ELR (cell line): ENCODE measurements at places on chromosomes 6 and 20.

DNA sequence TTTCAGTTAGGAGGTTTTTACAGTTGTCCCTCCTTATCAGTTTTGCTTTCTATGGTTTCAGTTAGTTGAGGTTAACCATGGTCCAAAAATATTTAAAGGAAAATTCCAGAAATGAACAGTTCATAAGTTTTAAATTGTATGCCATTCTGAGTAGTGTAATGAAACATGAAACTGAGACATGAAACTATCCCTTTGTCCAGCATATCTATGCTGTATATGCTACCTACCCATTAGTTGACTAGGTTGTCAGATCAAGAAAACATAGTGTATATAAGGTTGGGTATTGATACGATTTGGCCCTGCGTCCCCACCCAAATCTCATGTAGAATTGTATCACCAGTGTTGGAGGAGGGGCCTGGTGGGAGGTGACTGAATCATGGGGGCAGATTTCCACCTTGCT is 39.1 kb downstream of the VGLL2 start:
- no peak for DNase-seq

DNA sequence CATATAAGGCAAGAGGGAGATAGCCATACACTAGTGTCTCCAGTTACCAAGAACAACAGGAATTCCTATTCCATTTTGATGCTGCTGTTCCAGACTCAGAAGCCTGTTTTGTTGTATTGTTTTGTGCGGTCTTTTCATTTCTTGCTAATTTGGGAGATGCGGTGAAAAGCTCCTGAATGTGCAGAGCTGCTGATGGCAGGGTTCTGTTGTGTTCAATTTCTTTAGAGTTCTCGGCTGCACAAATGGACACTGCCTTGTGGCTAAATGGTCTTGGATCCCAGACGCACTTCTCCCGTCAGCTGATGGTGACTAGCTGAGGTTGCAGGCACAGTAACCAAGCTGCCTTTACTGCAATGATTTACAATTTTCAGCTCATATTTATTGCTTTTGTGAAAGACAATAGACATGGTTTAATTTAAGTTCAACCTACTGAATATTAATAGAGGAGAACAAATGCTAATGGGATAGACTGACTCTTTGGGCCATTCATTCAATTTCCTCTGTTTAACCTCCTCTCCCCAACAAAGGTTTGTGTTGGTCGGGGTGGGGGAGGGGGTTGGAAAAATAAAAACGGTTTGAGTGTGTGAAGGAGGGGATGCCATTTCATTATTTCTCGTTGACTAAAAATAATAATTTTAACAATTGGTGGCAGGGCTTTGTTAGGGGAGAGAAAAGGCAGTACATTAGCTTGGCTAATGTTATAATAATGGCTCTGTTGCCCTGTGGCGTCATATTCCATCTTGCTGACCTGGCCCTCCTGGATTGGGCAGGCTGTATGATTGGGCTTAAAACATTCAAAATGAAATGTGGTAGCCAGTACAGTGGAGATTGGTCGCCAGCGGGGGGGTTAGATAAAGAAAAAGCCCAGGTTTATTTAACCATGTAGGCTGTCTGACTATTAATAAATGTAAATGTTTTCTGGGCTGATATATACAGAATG is 159.5 kb downstream of the JARID2 start:
- DNase-seq = no peak

- DNase-seq = peak; percentile 17
Observed at GRCh38 chr6:13813026-13813425, 1.3 kb downstream of the MCUR1 start.

DNA sequence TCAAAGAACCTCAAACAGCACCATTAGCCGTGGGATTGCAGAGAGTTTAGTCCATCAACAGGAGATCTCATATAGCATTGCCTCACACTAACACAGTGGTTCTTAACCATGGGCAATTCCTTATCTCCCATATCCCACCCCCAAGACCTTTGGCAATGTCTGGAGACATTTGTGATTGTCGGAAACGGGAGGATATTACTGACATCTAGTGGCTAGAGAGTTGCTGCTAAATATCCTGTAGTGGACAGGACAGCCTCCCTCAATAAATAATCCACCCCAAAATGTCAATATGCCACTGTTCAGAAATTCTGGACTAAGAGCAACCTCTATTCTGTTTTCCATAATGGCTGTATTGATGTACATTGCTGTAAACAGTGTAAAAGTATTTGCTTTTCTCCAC is 210.1 kb upstream of the CCN2 start:
- peak; percentile 72 for DNase-seq

- no peak for DNase-seq
Observed at GRCh38 chr6:21135484-21136013, 458.0 kb upstream of the SOX4 start.

- DNase-seq = peak; percentile 9
Observed at GRCh38 chr6:51398064-51398705, 579.5 kb downstream of the TFAP2B start.

DNA sequence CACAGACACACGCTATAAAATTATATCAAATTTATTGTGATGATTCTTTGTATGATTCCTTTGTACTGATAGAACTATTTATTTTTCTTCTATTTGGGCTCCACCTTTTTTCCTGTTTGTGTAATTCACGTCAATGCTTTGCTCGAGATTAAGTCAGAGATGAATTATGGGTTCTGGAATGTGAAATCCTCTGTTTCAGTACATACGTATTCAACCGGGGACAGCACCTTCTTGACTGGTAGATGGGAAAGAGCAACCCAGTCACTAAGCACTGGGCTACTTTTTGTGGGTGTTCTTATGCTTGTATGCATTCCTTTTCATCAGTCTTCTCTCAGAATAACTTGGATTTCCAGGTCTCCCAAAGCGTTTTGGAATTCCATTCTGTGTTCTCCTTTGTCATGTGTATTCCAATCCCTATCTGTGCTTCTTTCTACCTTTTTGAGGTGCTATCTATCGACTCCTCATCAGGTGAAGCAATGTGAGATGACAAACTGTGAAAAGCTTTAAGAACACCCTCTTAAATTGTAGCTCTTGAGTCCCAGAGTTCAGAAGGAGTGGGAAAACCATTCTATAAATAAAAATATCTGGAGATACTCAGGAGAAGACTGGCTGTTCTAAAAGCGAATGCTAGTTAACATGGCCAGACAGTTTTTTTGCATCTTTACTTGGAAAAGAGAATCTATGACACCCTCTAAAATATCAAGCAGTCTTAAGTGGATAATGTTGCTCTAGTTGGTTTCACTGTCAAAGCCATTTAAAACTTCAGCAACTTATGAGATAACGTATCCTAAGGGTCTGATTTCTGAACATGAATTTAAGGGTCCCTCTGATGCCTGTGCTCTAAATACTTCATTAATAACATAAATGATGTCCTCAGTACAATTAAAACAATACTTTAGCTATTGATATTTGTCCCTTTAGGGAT is 197.7 kb upstream of the PREP start:
- peak; percentile 95 for DNase-seq

- DNase-seq = no peak
Observed at GRCh38 chr6:21116736-21117135, 476.8 kb upstream of the SOX4 start.

DNA sequence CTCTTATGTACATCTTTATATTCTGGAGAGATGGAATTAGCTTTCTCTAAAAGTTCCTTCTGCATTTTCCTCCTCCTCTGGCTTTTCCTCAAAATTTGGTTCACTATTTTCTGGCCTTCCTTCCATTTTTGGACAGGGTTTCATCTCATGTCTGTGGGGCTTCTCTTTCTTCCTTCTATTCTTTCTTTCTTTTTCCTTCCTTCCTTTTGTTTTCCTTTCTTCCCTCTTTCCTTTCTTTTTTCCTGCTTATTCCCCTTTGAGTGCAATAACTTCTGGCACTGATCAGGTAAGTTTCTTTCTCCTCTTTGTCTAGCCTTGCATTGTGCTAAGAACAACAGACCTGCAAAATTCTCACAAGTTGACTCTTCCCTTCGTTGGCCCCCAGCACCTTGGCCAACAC is 5.5 kb upstream of the ATRN start:
- no peak for DNase-seq

GRCh38 chr6:84842525-84843166 is 78.2 kb upstream of the TBX18 start:
- no peak for DNase-seq

GRCh38 chr6:11431455-11431937 is 106.1 kb upstream of the TMEM170B start:
- DNase-seq = no peak

DNA sequence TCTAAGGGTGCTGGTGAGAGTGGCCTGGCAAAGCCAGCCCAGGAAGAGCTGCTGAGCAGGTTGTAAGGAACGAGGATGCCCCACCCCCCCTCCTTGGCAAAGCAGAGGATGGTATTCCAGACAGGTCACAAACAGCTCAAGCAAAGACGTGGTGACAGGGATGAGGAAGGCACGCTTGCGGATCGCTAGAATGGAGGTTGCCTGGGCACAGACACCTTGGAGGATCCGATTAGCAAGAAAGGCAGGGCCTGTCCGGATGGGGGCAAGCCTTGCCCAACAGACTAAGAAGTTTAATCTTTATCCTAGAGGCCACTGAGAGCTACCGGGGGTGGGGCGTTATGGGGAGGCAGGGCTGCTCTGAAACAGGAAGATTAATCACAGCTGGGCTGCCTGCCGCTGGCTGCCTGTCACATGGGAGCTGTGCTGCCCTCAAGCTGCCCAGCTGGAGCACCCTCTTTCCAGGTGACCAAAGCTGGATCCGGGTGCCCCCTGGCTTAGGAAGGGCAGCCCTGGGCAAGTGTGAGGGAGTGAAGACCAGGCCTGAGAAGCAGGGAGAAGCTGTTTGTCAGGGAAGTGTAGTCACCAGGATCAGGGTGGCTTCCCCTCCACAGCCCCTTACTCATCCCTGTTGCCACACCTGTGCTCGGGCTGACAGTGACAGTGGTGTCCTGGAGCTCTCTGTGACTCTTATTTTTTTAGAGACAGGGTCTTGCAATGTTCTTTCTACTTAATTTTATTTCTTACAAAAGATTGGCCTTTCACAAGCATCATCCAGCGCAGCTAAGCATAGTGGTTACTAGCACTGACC is 9.1 kb upstream of the MAPK13 start:
- peak; percentile 67 for DNase-seq

DNA sequence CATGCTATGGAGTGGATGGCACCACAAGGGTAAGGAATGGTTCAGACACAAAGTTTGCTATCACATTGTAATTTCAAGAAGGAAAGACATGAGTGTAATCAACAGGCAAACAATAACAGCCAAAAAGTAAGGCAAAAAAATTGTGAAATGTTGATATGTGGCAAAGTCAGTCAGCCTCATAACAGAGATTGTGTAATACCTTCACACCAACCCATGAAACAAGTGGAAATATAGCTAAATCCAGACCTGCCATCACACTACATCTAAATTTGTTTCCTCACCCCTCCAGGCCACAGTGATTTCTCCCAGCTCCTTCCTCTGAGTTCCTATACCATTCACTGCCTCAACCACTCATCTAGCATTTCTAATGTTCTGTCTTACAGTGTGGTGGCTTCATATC is 37.3 kb downstream of the SIM1 start:
- no peak for DNase-seq

DNA sequence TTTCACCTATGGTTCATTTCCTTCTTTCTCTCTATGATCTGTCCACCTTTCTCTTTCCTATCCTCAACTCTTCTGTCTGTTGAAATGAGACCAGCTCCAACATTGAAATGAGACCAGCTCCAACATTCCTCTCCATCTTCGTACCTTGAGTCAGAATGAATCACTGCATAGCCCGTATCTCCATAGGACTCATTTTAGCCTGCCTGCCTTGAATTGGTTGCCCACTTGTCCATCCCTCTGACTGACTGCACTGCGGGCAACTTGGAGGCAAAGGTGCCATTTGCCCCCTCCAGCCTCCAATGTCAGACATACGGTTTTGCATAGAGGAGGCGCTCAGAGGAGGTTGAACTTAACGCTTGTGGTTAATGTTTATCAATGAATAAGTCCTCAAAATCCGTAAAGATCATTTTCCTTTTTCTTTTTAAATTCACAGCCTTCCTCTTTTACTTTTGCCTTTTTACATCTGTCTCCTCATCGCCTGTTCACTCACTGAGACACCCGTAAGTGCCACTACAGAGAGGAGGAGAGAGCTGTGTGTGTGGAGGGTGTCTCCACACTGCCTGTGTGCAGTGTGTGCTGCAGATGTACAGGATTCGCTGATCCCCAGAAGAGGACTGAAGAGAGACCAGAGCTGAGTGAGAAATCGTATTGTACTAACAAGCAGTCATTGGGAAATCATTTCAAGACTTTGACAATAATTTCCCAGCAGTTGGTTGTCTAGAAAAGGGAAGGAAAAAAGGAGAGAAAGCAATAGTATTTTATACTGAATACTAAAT is 579.6 kb upstream of the MAP3K7 start:
- no peak for DNase-seq

GRCh38 chr20:43963872-43964791 is 49.5 kb downstream of the TOX2 start:
- DNase-seq = peak; percentile 29

GRCh38 chr6:131400054-131400778 is 172.8 kb upstream of the ARG1 start:
- peak; percentile 88 for DNase-seq

GRCh38 chr6:92188016-92188415 is 1231.3 kb downstream of the EPHA7 start:
- DNase-seq = no peak

- DNase-seq = no peak
Observed at GRCh38 chr6:35797837-35798526, 859 bp upstream of the CLPS start.

- peak; percentile 40 for DNase-seq
Observed at GRCh38 chr6:33983109-33983716, 162.7 kb downstream of the GRM4 start.

DNA sequence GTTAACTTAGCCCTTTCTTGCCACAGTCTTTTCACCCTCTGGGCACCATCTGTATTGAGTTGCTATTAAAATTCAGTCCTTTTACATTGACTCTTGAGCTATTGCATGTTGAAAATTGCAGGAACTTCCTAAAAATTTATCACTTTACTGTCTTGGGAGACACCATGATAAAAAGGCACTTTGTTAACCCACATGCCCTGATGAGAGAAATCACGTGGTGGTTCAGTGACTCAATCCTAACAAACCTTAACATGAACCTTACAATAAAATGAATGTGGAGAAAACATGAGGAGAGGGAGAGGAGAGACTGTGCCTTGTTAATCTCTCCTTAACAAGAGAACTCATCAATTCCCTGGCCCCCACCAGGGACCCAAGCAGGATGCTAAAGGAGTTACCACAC is 30.8 kb downstream of the GSTA4 start:
- no peak for DNase-seq

DNA sequence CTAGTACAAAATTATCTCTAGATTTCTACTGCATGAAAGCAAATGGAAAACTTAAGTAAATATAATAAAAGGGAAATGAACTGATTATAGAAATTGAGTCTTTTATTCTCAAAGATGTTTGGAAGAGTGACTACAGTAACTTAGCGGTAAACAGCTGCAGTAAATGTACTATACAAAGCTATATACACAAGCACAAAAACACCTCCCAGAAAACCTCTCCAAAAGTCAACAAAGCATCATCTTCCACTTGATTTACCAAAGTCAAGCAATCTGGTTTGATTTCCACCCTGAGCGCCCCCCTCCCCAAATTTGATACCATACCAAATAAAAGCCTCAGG is 142.1 kb upstream of the SHLD1 start:
- no peak for DNase-seq

DNA sequence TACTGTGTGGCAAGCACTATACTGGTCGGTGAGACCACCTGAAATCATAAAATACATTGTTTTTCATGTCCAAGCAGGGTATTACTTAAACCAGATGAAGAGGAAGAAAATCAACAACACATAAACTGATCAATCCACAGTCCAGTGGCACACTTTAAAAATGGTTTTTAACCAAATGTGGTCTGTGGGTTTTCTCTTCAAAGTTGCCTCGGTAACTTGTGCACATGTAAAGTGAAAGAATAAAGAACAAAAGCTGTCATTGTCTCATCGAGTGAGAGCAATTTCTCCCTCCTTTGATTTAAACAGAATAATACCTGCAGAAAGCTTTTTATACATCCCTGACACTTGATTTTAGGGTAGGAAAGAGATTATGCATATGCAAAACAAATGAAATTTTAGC is 3.7 kb downstream of the FLRT3 start:
- DNase-seq = no peak
